ENCODE measurements at places on chromosomes 12 and 14.

GRCh38 chr12:76310110-76310509 is 38.1 kb downstream of the BBS10 start:
- no peak for DNase-seq

GRCh38 chr12:108357834-108358579 is 18.9 kb upstream of the CMKLR1 start:
- no peak for DNase-seq

DNA sequence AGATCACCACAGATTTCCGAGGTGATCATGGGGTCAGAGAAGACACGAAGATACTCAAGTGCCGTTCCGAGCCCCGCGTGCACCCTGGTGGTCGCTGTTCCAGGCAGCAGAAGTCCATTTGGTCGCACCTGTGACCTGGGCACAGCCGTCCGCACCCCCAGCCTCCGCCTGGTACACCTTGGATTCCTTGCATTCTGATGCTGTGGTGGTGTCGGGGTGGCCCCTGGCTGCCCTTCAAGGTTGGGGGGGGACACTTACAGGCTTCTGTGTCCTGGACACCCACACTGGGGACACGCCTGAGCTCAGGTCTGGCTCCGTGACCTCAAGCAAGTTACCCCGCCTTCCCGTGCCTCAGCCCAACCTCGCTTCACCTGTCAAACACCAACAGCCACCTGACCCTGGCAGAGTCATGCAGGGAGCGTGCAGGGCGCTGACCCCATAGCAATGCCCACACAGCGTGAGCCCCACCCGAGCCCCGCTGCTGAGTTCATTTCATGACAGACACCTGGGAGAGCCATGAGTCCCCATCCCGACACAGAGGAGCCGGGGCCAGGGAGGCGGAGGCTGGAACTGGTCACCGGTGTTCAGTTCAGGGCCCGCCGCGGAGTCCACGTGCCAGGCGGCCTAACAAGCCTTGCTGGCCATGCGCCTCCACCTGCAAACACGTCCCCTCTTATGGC is 17.9 kb upstream of the GALNT9 start:
- no peak for DNase-seq

DNA sequence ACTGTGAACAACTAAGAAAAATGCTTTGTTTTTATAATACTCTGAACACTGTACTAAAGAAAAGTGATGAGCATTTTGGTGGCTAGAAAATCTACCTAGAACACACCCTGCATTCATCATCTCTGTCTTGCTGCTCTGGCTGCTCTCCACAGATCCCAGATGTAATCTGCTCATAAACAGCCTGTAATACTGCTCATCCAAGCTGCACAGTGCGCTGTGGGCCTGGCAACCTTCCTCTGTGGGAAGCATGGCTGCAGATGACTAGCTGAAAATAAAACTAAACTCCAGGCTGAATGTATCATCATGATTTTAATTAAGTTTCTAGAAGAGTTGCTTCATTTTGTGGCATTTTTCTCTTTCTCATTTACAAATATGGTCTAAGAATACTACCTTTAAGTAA is 200.7 kb downstream of the SLC2A13 start:
- DNase-seq = no peak

DNA sequence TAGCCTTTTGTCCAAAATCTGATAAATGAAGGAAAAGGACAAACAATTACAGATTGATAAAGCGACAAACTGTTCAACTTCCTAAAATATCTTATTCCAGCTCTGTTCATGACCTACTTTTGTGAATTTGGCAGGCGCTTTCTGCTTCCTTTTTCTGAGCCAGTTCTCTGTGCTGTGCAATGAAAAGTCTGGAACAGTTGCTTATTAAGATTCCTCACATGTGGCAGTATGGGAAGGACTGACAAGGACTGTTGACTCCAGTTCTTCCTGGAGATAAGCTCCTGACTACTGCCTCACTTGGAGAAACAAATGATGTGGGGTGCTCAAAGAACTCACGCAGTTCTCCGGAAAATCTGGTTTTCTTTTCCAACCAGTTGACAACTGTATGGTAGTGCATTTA is 58.3 kb upstream of the ANP32D start:
- no peak for DNase-seq

- no peak for DNase-seq
These were observed 13.0 kb downstream of the CIPC start for GRCh38 chr14:77111021-77111420.

DNA sequence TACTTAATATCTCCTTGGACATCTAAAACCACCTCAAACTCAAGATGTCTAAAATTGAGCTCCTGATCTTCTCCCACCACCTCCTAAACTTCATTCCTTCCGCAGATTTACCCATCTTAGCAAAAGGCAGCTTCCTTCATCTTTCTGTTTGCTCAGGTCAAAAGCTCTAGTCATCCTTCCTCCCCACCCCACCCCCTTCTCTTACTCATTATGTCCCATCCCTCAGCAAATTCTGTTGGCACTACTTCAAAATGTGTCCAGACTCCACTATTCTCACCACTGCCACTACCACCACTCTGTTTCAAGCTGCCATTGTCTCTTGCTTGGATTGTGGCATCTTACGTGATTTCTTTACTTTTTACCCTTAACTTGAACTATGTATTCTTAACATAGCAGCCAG is 59.2 kb upstream of the ZDHHC17 start:
- DNase-seq = no peak

DNA sequence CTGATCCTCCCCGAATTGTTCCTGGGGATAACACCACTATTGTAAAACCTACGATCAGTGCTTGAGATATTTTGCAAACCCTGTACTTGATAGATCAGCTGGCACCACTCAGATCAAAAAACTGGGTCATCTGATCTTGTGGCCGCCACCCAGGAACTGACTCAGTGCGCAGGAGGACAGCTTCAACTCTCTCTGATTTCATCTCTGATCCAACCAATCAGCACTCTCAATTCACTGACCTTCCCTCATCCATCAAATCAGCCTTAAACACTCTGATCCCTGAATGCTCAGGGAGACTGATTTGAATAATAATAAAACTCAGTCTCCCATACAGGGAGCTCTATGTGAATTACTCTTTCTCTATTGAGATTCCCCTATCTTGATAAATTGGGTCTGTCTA is 4.2 kb upstream of the XPOT start:
- no peak for DNase-seq

DNA sequence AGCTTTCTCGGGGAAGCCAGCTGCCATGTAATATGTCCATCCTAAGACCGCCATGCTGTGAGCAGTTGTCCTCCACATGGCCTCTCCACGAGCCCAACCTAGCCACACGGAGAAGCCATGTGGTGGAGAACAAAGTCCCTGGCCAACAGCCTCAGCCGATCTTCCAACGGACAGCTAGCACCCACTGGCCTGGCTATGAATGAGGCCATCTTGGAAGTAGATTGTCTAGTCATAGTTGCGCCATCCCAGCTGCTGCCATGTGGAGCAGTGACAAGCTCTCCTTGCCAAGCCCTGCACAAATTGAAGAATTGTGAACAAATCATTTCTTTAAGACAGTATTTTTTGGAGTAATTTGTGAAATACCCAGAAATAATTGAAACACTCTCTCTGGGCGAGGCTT is 49.3 kb upstream of the USP44 start:
- DNase-seq = no peak

DNA sequence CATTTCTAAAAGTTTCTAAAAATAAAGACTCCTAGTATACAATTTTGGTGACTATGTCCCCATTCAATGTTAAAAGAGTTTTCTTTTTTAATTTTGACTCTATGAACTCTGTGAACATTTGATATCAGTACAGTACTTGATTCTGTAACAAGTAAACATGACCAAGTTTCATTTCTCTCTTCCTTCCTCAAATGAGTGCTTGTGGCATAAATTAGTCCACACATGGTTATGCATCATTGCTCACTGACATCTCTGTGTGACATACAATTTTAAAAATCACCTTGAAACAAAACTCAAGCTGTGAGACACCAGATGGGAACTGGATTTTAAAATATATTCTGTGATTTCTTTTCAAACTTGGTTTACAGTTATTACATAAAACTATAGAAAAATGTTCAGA is 253.9 kb upstream of the MDGA2 start:
- no peak for DNase-seq

DNA sequence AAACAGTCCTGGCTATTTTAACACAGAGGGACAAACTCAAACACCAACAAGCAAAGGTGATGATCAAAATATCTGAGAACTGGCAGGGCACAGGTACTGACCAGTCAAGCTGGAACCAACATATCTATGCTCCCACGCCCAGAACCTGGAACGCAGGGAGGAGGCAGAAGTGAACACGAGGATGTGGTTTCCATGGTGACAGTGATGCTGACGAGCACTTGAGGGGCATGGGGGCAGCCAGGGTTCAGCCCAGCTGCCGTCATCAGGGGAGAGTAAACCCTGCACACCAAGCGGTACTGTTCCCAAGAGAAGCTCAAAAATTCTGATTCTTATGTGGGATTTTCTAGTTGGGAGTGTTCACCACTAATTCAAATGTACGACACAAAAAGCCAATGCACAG is 113.6 kb upstream of the SFSWAP start:
- no peak for DNase-seq

DNA sequence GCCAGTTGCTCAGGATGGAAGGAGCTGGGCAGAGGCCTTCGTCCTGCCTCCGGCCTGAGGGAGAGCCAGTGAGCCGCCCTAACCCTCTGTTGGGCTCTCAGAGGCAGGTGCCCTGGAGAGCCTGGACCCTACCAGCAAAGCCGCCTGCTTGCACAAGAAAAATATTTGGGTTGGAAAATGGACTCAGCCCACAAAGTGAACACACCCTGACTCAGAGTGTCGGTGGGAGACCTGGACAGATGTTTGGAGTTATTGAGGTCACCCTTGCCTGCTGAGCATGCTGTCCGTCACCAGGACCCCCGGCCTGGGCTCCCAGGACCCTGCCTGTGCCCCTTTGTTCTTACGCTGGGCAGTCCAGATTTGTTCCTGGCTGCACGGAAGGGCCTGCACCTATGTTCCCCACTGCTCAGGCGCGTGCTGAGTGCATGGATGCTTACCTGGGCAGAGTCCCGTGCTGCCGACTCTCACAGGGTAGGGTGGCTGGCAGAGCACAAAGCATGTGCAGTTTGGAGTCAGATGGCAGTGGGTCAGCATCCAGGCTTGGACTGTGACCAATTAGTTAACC is 22.4 kb downstream of the FAM181A start:
- no peak for DNase-seq

- no peak for DNase-seq
These were observed 523.2 kb upstream of the CCDC196 start for GRCh38 chr14:65962952-65963351.

DNA sequence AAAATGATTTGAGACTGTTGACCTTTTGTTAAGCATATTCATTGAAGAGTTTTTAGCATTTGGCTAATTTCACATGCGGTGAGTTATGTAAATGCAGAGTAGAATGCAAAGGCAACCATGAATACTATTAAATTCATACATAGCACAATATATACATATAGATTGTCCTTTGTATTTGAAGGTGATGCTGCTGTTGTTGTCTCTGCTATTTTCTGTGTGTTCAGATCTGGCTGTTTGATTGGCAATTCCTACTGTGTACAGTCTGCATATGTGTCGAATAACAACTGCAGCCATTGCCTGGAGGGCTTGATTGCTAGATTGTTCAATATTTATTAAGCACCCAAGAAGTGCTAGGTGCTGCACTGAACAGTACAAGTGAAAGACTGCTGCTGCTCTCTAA is 187.4 kb downstream of the FOXG1 start:
- no peak for DNase-seq

DNA sequence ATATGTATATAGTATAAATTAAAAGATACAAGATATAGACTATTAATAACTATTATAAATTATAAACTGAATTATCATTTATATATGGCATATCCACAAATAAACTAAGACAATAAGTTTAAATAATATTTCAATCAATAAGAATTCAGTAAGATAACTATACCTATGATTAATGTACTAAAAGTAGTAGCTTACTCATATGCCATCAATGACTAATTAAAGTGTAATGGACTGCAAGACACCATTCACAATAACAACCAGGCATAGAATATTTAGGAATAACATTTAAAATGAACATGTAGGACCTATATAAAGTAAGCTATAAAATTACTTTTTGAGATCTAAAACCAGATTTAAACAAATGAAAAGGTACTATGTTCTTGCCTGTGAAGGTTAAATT is 18.8 kb downstream of the KCNC2 start:
- no peak for DNase-seq

DNA sequence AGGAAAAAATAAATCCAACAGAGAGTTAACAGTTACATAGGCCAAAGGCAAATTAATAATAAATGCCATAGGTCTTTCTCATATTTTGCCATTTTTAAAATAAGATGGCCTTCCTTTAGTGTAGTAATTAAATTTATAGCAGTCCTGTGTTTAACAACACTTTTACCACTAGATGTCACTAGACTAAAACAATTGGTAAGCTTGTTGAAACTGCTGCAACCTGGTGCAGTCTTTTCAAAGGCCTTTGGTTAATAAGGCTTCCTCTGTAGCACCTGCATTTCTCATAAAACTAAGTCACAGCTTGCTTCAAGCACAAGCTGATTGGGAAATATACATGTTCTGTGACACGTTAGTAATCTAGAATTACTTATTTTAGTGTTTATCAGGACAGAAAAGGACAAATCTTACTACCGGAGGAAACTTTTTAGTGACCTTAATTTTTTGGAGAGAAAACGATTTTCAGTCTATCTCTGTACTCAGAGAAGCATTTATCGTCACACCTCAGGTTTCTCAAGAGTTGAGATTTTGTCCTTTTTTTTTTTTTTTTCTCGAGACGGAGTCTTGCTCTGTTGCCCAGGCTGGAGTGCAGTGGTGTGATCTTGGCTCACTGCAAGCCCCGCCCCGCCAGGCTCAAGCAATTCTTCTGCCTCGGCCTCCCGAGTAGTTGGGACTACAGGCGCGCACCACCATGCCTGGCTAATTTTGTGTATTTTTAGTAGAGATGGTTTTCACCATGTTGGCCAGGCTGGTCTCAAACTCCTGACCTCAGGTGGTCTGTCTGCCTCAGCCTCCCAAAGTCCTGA is 20.0 kb downstream of the BORCS5 start:
- no peak for DNase-seq
